ENCODE measurements at places on chromosomes 3 and 15.

GRCh38 chr3:115580566-115580965 is 42.7 kb upstream of the GAP43 start:
- no peak for DNase-seq

- DNase-seq: no peak
Measured at GRCh38 chr3:187377842-187378241, 9.7 kb downstream of the RTP4 start.

DNA sequence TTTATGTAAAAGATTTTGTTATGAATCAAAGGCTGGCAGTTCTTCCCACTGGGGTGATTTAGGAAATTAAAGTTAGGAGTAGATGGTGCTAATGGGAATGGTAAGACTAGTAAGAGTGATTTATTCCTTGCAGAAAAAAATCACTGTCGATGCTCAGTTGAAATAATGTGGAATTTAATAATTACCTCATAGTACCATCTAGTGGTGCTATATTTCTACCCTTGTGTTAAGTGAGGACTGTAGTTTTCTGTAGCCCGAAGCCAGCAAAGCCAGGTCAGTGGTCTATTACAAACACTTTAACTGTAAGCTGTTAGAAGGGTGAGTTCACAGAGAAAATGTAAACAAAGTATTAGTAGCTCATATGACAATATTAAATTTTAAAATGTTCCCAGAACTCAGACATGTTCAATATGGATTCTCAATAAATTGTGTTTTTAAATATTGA is 39.5 kb upstream of the GOLGA8J start:
- no peak for DNase-seq

GRCh38 chr15:97101572-97101971 is 771.1 kb downstream of the NR2F2 start:
- DNase-seq: no peak

GRCh38 chr3:189927975-189928895 is 192.5 kb downstream of the P3H2 start:
- DNase-seq: no peak

GRCh38 chr3:130933801-130934345 is 40.0 kb downstream of the ATP2C1 start:
- DNase-seq: no peak

DNA sequence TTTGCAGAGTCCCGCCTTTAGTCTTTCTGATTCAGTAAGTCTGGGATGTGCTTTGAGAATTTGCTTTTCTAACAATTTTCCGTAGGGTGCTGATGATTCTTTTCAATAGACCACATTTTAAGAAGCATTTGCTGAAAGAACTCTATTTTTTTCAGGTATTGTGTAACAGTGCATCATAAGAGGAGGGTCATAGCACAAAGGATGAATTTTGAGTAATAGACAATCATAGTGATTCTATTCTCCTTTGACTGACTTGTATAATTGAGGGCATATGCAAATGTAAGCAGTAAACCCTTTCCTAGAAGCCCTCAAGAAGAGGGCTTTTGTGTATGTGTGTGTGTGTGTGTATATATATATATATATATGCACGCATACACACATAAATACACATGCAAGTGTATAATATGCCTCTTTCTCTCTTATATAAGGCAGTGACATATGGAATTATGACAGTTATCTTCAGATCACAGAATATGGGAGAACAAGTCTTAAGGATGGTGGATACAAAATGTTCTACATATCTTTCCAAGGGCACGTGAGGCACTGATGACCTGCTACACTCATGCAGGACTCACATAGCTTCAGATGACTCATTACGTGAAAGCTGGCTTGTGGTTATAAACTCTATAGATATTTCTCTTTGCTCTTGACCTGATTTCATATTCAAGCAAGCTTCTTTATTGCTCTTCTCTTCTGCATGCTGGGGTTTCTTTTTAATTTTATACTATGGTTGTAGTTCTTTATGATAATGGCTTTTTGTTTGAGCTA is 6.5 kb upstream of the PLSCR1 start:
- DNase-seq: peak; percentile 19

DNA sequence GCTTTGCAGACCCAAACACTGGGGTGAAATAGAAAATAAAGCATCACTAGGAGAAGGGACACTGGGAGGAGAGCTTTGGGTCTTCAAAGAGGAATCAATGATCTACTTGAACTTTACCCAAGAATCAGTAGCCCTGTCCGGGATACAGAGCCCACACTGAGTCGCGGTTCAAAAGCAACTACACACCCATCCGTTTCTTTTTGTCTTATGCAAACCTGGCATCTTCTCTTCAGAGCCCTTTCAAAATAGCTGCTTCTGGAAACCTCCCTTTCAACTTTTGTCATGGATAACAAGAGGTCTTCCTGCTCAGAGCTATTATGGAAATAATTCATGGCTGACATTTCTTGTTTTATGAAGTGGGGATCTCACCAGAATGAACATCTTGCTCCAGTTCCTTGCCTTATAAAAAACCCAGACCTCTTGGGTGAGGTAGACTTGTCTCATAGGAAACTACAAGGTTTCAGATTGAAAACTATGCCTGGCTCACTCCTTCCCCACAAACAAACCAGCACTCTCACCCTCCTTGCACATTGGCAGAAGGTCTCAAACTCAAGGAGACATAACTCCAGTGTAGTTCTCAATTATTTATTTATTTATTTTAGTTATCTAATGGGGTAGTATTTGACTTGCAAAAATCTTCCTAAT is 115.1 kb upstream of the ARHGEF3 start:
- DNase-seq: peak; percentile 37

DNA sequence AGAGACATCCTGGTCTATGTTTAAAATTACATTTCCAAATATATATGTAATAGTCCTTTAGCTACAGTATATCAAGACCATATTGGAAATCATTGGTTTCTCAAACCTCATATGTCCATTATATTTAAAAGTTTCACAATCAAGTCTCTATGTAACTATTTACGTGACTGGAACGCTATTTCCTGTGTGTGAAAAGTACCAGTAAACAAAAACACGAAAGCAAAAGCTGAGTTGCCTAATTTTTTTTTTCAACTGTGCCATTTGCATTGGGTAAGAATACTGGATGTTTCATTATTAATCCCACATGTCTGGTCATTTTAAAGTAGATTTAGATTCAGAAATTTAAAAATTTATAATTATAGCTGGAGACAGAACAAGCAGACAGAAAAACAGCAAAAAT is 381.4 kb downstream of the TBC1D5 start:
- no peak for DNase-seq

- no peak for DNase-seq
Measured at GRCh38 chr3:159929171-159930141, 59.2 kb upstream of the IL12A start.

DNA sequence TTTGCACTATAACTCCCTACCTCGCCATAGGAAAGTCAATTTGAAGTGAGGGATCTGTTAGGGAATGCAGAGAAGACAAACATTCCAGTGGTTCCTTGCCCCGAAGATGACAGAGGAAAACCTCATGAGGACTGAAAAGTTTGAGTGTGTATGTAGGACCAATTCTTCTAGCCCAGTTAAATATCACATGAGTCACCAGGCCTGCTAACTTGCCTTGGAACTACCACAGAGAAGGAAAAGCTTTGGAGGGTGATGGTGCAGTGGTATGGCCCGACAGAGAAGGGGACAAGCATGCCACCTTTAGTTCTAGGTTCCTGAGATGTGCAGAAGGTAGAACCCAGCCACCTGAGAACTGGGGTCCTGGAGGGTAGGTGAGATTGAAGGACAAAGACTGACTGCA is 2.6 kb upstream of the UPK1B start:
- DNase-seq: no peak

DNA sequence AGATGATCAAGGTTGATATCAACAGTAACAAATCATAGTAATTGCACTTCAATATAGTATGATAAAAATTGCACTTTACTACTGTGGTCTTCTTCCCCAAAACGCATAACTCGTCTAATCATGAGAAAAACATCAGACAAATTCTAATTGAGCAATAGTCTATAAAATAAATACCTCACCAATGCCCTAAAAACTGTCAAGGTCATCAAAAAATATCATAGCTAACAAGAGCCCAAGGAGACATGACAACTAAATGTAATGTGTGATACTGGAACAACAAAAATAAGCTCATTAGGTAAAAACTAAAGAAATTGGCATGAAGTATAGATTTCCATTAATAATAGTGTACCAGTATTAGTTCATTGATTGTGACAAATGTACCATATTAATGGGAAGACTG is 85.6 kb upstream of the LRRC3B start:
- no peak for DNase-seq

DNA sequence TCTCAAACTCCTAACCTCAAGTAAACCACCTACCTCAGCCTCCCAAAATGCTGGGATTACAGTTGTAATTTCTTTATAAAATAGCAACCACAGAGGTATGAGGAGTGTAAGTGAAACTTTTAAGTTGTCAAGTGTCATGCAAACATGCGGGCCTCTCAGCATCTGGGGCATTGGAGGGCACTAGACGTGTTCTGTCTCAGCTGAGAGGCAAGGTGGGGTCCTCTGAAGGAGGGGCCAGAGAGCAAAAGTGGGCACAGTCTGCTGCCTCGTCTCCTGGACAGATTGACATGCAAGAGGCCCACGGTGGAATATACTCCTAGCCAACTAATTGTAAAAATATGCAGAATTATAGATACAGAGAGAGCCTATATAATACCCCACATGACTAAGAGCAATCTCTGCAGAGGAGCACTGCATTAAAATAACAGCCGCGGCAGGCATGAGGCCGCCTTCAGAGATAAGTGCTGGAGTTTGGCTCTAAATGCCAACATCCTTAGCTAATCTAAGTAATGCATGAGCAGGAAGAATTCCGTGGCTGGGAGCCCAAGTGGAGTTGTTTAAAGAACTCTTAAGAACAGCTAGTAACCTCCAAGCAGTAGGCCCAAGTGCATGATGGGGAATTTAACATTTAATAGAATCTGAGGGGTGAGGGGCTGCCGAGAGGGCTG is 87.8 kb upstream of the RNU6-1 start:
- no peak for DNase-seq

- DNase-seq: no peak
Measured at GRCh38 chr15:46442901-46443590, 808.2 kb downstream of the SQOR start.

DNA sequence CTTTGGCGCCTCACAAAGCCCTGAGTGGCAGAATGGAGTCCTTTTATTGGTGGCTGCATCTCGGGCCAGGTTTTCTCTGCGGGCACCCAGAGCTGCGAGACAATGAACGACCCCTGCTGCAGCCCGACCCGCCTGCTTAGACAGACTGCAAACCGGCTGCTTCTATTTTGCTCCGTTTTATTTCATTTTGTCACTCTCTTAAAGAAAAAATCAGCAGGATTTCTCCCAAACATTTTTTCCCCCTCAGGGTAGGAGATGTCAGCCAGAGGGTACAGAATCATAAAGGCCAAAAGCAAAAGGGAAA is 64.8 kb downstream of the OXNAD1 start:
- DNase-seq: no peak

GRCh38 chr3:120567370-120568201 is 28.6 kb upstream of the NDUFB4 start:
- peak; percentile 48 for DNase-seq

DNA sequence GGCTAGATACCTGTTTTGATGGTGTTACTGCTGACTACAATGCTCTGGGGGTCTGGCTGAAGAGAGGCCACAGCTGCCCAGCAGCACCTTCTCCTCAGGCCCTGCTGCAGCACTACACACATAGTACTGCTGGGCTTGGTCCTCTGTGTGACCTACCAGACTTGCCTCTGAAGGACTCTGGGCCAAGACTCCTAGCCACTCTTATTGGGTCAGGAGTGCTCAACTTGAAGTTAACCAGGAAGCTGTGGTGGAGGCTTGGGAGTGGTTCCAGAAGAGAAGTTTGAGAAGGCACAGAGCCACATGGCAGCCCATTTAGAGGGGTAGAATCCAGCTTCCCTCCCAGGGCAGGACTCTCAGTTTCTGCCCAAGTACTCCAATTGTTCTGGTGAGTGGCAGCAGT is 16.6 kb downstream of the ELP6 start:
- no peak for DNase-seq

- DNase-seq: no peak
Measured at GRCh38 chr3:138049157-138049919, 39.4 kb downstream of the CLDN18 start.

GRCh38 chr3:152292366-152292765 is 23.6 kb downstream of the MBNL1 start:
- DNase-seq: no peak

DNA sequence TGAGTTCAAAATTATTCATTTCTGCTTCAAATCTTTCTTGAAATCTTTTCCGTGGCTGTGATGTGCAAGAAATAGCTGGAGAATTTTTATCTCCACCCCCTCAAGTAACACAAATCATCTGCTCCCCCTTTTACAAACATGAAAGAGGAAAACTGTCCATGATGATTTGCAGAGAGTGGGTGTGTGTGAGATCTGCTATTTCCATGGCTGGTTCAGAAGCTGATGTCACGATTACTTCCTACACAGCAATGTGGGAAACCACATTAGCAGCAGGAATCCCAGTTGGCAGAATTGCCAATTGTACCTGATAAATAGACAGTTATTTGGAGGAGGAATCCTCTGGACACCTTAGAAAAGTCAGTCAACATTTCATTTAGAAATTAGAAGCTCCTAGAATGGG is 75.2 kb upstream of the GRM7 start:
- no peak for DNase-seq

DNA sequence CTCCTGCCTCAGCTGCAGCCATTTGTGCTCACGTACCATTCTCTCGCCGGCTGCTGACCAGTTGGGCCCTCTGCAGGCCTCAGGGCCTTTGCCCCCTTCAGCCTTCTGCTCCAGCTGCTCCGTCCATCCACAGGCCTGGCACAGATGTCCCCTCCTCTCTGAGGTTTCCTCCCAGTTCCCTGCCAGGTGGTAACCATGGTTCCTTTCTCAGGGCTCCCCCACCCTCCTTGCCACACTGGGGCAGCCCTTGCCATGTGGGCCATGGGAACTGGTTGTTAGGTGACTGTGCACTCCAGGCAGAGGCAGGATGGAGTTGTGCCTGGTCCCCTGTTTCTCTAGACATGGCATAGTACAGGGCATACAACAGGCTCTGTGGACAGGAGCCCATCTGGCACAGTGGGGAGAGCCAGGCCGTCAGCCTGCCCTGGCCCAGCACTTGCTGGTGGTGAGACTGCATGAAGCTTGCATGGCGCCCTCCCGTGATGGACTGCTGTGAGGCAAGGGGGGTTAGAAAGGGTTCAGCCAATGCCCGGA is 148.9 kb downstream of the DNAJB8 start:
- DNase-seq: no peak

- DNase-seq: no peak
Measured at GRCh38 chr15:71811036-71811736, 832 bp downstream of the NR2E3 start.
